ENCODE measurements at places on chromosomes 6 and 20.
A peak's percentile ranks its signal among the peaks of the same experiment; 100 is the strongest.

- DNase-seq, result no peak
Observed at GRCh38 chr20:53487461-53488200, 106.0 kb downstream of the ZNF217 start.

DNA sequence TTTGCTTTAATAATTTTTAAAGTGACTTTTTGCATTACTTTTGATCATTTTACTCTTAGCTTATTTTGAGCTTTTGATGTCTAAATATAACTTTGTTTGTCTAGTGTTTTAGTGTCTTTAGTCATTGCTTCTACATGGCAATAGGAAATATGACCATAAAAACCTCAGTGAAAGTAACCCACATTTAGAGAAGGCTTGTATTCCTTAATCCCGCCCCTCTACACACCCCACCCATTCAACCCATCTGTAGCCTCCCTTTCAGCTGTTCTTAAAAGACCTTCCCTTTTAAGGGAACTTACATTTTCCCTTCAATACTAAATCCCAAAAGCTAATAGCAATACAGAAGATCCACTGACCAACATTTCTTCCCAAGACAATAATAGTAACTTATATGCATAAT lies 225.4 kb downstream of the LAMA2 start:
- no peak for DNase-seq

DNA sequence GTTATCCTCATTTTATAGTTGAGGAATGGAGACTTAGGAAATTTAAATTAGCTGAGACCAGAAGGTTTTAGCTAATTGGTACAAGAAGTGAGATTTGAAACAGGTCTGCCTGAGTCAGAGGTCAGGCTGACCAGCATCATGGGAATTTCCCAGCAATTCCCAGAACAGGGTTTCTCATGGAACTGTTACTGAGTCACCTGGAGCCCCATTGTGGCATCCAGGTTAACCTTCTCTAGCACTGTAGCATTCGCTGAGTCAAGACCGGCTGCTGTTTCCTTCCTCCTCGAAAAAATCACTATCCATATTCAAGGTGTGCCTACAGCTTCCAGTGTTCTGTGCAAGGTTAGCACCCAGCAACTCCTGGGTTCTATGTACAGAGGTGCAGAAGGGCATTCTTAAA lies 238.0 kb upstream of the MAN1A1 start:
- peak; percentile 69 for DNase-seq

DNA sequence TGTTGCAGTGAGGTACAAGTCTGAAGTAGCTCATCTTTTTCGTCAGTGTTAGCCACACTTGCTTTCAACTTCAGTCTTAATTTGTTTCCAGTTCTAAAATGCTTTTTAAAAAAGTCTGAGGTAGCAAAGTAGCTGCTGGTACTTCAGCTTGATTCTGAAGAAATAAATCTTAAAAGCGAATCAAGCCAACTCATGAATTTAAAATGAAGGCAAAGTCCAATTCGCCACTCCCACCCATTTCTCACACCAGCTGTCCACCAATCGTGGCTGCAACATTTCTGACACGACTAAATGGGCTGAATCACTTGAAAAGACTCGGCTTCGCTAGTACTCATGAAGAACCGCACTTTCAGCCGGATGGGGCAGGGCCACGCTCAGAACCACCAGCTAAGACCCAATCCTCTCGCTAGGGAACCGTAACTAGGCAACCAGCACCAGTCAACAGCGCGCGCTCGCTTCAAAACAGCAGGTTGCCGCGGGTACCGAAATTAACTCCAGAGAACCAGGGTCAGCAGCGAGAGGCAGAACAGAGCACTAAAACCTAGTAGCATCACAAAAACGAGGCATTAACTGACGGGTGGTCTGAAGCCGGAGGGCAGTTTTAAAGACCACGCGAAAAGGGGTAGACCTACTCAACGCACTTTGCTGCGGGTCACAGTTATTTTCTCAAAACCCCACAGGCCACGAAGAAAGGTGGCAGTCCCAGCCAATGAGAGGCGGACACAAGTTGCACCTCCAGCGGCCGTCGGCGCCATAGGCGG lies 900 bp downstream of the BCLAF1 start:
- peak; percentile 97 for DNase-seq

DNA sequence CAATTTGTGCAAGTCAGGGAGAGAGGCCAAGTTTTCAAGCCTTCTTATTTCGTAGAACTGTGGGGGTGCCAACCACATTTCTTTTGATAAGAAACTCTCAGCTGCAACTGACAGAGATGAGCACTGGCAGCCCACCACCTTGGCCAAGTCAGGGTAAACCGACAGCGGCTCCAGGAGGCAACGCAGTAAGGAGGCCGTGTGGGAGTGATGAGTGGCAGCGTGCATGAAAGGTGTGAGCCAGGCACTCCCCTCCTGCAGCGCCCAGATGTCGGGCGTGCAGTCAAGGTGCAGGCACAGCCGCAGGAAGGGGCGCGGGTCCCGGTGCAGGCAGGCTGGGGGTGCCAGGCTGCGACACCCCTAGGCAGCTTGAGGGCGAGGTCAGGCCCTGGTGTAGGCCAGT lies 49.2 kb upstream of the HDAC2 start:
- DNase-seq, result no peak

GRCh38 chr6:361411-362132 lies 30.0 kb upstream of the IRF4 start:
- DNase-seq, result no peak

DNA sequence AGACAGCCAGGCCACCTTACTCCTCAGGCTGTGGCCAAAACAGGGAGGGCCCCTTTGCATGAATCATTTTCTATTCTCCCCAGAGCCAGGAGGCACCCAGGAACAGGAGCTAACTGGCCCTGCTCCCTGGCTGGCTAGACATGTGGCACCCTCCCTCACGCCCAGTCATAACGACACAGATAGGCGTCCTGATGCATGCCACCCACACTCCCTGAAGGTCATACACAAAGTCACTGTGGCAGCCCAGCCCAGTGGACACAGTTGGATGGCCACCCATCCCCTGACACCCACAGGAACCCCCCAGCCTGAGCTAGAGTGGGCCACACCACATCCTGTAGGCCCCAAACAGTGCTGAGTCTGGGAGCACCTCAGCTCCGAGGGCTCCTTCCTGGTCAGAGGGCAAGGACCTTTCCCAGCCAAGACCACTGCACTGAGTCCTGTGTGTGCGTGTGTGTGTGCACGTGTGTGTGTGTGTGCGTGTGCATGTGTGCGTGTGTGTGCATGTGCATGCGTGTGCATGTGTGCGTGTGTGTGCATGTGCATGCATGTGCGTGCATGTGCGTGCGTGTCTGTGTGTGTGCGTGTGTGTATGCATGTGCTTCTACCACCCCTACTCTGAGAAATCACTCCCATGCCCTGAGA lies 21.6 kb downstream of the TFEB start:
- peak; percentile 63 for DNase-seq

GRCh38 chr6:27838945-27839625 lies 73.1 kb downstream of the OR2B2 start:
- peak; percentile 68 for DNase-seq

DNA sequence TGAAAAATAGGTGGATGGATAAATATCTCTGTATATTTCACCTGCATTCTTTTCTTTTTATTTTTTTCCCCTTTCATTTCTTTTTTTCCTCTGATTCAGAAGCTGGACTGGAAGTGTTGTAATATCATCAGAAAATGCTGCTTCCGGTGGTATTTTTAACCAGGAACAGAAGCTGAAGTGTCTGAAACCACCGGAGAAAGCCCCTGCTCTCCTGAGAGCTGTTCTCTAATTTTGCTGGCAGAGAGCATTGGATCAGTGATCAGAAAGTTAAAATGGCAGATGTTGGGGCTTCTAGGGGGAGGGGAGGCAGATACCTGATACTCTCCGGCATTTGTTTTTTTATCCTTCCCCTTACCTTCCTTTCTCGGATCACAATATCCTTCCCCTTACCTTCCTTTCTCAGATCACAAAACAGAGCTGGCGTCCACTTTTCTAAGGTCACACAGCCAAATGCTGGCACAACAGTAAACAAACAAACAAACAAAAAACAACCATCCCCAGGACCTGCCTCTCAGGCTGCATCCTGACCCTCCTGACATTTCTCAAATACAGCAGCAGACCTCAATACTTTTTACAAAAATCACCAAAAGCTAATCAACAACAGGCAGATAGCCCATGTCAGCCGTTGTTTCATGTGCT lies 143.2 kb upstream of the ZNF217 start:
- DNase-seq, result peak; percentile 66

DNA sequence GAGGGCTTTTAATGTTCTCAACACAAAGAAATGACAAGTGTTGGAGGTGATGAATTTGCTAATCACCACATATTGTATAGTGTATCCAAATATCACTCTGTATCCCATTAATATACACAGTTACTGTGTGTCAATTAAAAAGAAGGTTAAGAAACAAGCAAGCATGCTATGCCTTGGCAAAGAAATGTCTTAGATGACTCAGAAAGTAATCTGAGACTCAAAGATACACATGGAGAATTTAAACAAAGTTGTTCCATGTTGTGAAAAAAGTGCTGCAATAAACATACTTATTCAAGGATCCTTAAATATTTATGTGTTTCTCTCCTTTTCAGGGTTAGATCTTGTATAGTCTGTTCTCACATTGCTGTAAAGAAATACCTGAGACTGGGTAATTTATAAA lies 300.9 kb downstream of the DHX35 start:
- DNase-seq, result no peak

All from ELR (cell line).